Osteoblast (primary cell): ENCODE measurements at places on chromosomes 12 and 14.

GRCh38 chr12:22536346-22536945, 7.9 kb downstream of the C2CD5 start:
- DNase-seq = no peak
- no peaks in the 10 kb centered on the region for H3K27me3 ChIP-seq
- H3K4me1 ChIP-seq = no peaks in the 10 kb centered on the region
- H3K4me3 ChIP-seq = no peak overlapping the region
- no peak overlapping the region for H3K27ac ChIP-seq

GRCh38 chr12:113278633-113279032, 56.3 kb downstream of the SLC8B1 start:
- H3K27ac ChIP-seq = no peak overlapping the region
- DNase-seq = no peak
- no peaks in the 10 kb centered on the region for H3K27me3 ChIP-seq
- H3K4me1 ChIP-seq = no peaks in the 10 kb centered on the region
- peaks cover 37% of the 10 kb centered on the region for H3K36me3 ChIP-seq

DNA sequence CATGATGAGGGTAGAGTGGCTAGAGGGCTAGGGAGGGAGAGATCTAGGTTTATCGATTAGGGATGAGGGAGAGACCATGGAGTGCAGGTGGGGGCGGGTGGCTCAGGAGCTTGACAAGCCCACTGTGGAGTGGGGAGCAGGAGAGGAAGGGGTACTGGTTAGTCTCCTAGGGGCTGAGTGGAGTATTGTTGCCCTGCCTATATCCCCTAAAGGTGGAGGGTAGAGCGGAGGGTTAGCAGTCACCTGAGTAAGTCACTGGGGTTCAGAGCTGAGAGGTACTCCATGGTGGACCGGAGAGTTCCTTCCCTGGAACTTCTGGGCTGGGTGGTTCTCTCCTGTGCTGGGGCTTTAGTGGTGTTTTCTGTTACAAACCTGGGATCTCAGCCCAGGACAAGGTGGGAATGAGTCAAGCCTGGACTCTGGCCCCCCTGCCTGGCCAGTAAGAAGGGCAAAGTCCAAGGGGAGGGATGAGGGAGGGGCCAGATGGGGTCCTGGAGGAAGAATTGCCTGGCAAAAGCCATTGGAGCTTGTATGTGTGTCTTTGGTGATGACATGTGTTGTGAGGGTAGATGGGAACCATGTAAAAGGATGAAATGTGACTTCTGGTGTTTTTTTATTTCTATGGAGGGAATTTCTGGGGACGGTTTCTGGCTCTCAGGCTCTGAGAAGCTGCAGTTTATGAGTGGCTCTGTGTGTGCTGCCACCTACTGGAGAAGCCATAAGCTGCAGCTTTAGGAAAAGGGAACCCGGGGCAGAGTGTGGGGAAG, at the start of gene CIDEB:
CIDEB (minus strand) TSS at position 403 of the 767 bp plus-strand sequence; CDS start at position 284, 119 bp downstream.
- H3K27me3 ChIP-seq = no peaks in the 10 kb centered on the region
- peaks cover 32% of the 10 kb centered on the region for H3K36me3 ChIP-seq
- DNase-seq = peak; percentile 97
- H3K27ac ChIP-seq = no peak within 1 kb of the TSS
- peaks cover 15% of the 10 kb centered on the region for H3K4me1 ChIP-seq

DNA sequence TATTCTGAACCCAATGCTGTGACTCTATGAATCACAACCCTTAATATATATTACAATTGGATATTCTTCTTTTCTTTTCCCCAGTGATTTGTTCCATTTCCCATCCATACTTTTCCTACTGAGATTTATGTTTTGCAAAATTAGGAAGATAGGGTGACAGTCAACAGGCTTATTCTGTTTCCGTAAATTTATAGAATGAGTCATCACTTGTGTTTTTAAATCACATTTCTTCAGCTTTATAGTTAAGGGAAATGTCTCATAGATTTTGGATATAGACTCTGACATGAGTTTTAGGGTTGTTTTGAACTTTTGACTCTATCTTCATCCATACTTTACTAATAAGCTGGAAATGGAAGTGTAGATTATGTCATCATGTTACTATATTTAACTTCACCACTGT, 661.6 kb upstream of the FBXO33 start:
- no peaks in the 10 kb centered on the region for H3K36me3 ChIP-seq
- no peaks in the 10 kb centered on the region for H3K27me3 ChIP-seq
- no peak overlapping the region for H3K27ac ChIP-seq
- H3K4me3 ChIP-seq = no peak overlapping the region

DNA sequence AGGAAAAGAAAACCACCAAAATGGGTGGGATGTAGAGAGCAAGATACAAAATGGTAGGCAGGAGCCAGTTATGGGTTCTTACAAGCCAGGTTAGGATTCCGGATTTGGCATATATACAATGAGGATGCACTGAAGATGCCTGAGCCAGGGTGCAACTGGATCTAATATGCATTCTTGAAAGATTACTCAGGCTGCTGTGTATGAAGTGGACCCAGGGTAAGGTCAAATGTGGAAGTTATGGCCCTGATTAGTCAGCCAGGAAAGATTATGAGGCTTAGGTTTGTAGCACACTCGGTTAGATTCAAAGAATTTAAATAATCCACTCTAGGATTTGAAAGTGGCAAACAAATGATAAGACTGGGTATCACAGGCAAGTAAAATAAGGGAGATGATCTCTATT, 1750.7 kb upstream of the FLRT2 start:
- no peaks in the 10 kb centered on the region for H3K27me3 ChIP-seq
- no peak overlapping the region for H3K27ac ChIP-seq
- no peak overlapping the region for H3K4me3 ChIP-seq
- no peak for DNase-seq
- no peaks in the 10 kb centered on the region for H3K36me3 ChIP-seq

DNA sequence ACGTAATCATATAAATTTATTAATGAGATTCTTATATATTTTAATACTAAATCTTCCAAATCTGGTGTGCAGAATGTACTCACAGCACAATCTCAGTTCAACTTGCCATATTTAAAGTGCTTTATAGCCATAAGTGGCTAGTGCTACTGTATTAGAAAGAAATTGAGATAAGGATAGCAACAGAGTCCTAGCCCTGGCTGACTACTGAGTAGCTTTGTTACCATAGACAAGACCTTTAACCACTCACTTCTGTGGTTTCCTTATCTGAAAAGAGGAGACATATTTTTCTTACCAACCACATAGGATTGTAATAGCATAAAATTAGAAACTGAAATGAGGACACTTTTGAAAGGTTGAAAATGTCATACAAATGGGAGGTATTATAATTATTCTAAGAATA, 2.0 kb upstream of the CHURC1 start:
- H3K27me3 ChIP-seq = peaks cover 12% of the 10 kb centered on the region
- H3K4me3 ChIP-seq = no peak overlapping the region
- no peak overlapping the region for H3K27ac ChIP-seq

GRCh38 chr12:6830286-6830890, 2.2 kb downstream of the P3H3 start:
- DNase-seq = peak; percentile 88
- H3K4me1 ChIP-seq = peaks cover 17% of the 10 kb centered on the region
- no peaks in the 10 kb centered on the region for H3K27me3 ChIP-seq
- no peak overlapping the region for H3K4me3 ChIP-seq
- no peak overlapping the region for H3K27ac ChIP-seq

- H3K27ac ChIP-seq = no peak overlapping the region
- H3K36me3 ChIP-seq = no peaks in the 10 kb centered on the region
- H3K4me1 ChIP-seq = peaks cover 25% of the 10 kb centered on the region
Observed at GRCh38 chr14:68174446-68174845, 354.9 kb downstream of the RAD51B start.

DNA sequence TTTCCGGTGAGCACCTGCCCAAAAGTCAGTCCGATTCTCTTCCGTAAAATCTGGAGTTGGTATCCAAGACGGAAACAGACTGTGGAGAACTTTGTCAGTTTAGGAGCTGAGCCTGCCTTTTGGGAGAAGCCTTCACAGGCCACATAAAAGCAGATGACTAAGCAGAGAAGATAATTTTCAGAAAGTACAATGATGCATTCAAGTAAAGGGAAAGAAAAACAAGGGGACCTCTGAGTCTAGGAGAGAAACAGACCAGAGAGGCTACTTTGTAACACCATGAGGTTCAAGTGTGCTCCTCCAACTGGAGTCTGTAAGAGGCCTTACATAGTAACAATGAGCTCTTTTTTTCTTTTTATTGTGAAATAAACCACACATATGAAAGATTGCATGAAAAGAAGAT, 21.1 kb downstream of the TMED8 start:
- no peaks in the 10 kb centered on the region for H3K27me3 ChIP-seq
- DNase-seq = no peak
- H3K36me3 ChIP-seq = no peaks in the 10 kb centered on the region

- no peak overlapping the region for H3K4me3 ChIP-seq
- no peak overlapping the region for H3K27ac ChIP-seq
- H3K4me1 ChIP-seq = no peaks in the 10 kb centered on the region
- no peak for DNase-seq
- no peaks in the 10 kb centered on the region for H3K36me3 ChIP-seq
- no peaks in the 10 kb centered on the region for H3K27me3 ChIP-seq
Observed at GRCh38 chr14:83924259-83924658, 1605.7 kb upstream of the FLRT2 start.

DNA sequence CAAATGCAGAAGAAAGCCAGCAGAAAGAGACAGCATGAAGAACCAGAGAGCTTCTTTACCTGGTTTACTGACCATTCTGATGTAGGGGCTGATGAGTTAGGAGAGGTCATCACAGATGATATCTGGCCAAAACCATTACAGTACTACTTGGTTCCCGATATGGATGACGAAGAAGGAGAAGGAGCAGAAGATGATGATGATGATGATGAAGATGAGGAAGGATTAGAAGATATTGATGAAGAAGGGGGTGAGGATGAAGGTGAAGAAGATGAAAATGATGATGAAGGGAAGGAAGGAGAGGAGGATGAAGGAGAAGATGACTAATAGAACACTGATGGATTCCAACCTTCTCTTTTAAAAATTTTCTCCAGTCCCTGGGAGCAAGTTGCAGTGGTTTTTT, 178.2 kb upstream of the CRY1 start:
- no peak for DNase-seq
- H3K4me3 ChIP-seq = no peak overlapping the region
- no peaks in the 10 kb centered on the region for H3K4me1 ChIP-seq
- H3K27ac ChIP-seq = no peak overlapping the region
- no peaks in the 10 kb centered on the region for H3K36me3 ChIP-seq

- peaks cover 3% of the 10 kb centered on the region for H3K4me1 ChIP-seq
- no peak overlapping the region for H3K4me3 ChIP-seq
- H3K27me3 ChIP-seq = no peaks in the 10 kb centered on the region
Observed at GRCh38 chr12:19639781-19640415, 200.6 kb downstream of the AEBP2 start.

DNA sequence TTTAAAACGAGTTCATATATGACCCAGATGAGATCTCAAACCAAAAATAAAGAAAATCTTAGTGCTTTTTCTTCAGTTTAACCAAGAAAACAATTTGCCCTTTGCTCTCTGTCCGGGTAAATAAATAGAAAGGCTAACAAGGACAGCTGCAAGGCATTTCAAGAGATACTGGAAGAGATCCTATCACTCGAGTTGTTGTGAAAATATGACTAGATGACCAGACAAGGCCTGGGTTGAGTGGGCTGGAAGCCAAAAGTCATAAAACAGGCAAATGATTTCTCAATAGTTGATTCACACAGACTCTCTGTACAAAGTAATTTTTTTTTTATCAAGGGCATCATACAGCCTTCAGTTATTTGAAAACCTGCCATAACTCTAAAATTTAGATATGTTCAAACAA, 55.9 kb upstream of the AVPR1A start:
- DNase-seq = no peak
- no peaks in the 10 kb centered on the region for H3K27me3 ChIP-seq
- H3K4me3 ChIP-seq = no peak overlapping the region
- H3K27ac ChIP-seq = no peak overlapping the region
- no peaks in the 10 kb centered on the region for H3K4me1 ChIP-seq

DNA sequence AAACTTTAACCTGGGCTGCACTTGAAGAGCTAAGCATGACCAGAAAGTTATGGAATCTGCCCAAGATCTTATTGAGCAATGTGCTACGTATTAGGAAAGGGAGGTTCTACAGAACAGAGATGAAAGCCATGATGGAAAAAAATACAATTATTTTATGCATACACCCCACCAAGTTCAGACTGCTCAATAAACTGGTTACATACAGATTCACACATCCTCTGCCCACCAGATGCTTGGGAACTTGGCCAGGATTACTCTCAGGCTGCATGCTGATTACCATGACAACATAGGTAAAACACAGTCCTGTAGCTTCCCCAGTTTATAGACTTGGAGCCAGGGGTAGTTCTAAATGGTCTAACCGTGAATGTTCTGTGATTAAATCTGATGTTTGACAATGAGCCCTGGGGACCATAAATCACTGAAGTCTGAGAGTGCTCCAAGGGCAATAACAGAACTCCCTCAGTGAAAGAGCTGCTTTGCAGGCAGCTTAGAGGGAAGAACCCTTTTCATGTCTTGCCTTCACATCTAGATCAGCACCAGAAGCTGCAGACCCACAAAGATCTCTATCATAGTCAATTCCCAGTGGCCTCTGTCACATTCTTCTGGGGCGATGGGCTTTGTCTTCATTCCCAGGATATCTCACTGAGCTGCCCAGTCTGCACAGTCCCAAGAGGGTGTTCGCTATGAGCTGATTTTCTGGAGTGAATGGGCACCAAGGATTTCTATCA, 232.2 kb downstream of the EMP1 start:
- no peak overlapping the region for H3K4me3 ChIP-seq
- H3K27ac ChIP-seq = no peak overlapping the region
- no peak for DNase-seq
- no peaks in the 10 kb centered on the region for H3K27me3 ChIP-seq
- H3K36me3 ChIP-seq = no peaks in the 10 kb centered on the region

DNA sequence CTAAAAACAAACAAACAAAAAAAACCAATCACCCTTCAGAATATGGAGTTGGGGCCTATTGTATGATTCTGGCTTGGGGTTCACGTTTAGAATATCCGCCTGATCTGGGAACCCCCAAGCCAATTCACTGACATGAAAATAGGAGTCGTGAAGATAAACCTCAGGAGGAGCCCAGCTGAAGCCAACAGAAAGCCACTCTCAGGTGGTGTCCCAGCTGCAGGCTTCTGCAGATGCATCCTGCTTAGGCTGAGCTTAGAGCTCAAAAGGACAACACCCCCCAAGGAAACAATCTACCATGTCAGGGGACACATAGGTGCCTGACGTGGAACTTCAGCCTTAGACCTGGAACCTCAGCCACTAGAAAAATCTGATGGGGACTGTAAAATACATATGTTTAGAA, 51.9 kb downstream of the SYNE3 start:
- H3K36me3 ChIP-seq = no peaks in the 10 kb centered on the region
- H3K4me3 ChIP-seq = no peak overlapping the region
- H3K27ac ChIP-seq = no peak overlapping the region
- peaks cover 9% of the 10 kb centered on the region for H3K4me1 ChIP-seq
- no peaks in the 10 kb centered on the region for H3K27me3 ChIP-seq
- DNase-seq = peak; percentile 30

DNA sequence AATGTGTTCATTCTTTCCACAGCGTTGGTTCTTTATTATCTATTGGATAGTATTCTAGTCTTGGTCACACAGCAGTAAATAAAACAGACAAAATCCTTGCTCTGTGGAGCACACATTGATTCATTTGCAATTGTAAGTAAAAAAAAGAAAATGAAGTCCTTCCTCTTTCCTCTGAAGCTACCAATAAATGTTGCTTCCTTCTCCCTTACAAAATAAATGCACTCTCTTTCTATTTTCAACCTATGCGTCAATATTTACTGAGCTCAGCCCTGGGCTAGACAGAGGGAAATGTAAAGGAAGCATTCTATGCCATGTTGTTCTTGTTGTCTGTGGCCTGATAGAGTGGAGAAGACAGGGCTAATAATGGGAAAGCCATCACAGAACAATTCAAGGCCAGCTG, 2.9 kb downstream of the ABHD12B start:
- H3K4me3 ChIP-seq = no peak overlapping the region
- no peaks in the 10 kb centered on the region for H3K36me3 ChIP-seq
- peak; percentile 58 for DNase-seq

- H3K27me3 ChIP-seq = no peaks in the 10 kb centered on the region
- no peak for DNase-seq
- no peaks in the 10 kb centered on the region for H3K4me1 ChIP-seq
- no peaks in the 10 kb centered on the region for H3K36me3 ChIP-seq
- no peak overlapping the region for H3K4me3 ChIP-seq
Observed at GRCh38 chr12:101455685-101456084, 19.5 kb upstream of the SPIC start.
